ENCODE measurements at places on chromosomes 2 and 18.

DNA sequence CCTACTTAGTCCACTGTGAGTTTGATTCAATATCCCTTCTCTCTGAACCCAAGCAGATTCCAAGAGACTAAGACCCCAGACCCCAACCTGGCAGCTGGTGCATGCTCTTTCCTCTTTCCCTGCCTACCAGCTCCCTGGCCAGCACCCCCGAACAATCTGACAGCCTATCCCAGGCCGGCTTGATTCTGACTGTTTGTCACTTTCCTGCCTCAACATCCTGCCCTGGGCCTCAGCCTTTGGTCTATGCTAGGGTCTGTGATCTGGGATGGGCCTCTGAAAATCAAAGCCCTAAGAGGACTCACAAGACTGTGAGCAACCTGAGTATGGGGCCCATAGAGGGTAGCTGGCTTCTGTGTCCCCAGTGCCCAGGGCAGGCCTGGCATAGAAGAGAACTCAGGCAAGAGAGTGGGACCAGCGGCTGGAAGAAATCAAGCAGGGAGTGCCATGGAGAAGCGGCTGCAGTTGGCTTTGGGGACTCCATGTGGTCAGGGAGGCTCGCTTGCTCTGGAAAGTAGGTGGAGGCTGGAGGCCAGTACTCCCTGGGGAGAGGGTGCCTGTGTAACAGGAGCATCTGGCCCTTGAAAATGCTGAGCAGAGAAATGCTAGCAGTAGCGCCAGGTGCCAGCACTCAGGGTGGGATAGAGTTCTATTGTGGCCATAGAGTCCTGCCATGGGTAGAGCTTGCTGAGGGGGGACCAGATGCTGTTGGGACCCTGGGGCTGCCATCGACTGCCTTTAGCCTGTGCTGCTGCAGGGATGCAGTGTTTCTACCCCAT, 343.9 kb downstream of the DYSF start:
- no peak for DNase-seq

DNA sequence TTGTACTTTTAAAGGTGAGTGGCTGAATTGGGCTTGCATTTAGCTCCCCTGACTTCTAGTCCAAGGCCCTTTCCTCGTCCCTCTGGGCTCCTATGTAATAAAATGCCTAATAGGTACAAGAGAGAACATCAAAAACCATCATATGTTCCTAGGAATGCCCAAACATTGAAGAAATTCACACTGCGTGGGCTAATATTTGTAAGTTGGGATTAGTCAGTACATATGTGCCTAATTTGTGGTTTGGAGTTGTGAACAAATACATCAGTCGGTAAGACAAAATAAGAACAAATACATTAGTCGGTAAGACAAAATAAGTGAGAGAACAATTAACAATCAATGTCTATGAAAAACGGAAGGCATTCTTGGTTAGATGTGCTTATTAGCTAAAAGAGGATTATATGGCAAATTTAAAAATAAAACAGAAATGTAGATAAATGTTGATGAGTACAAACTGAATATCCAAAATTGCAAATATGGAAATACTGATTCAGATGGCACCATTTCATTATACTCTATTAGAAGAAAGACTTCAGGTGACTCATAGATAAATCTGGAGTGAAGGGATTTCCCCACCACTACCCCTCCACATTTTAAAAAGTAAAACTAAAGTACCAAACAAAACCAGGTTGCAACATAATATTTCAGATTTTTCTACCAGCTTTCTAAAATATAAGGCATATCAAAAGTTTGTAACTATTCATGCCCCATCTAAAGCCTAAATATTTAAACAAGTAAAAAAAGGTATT, 325.4 kb downstream of the ZEB2 start:
- no peak for DNase-seq

GRCh38 chr18:66668706-66669105, 64.8 kb upstream of the CDH19 start:
- DNase-seq: no peak

- no peak for DNase-seq
Observed at GRCh38 chr2:50752237-50752636, 279.7 kb downstream of the NRXN1 start.

DNA sequence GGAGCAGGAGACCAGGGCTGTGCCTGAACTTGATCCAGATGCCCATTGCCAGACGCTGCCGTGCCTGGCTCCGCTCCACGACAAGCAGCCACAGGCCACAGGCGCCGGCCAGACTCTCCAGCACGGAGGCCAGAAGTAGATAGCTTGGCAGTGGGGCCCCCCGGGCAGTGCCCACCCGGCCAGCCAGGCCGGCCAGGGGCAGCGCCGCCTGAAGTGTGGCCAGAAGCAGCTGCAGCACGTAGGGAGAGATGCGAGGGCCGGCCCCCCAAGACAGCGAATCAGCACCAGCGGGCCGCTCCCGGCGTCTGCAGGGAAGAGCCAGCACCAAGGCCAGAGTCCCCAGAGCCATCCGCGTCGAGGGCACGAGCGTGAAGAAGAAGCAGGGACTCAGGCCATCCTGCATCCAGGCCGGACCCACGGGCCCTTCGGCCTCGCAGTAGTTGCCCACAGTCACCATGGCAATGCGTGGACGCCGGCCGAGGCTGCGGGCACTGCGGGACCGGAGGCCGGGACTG, 484 bp downstream of the ABCB6 start:
- no peak for DNase-seq

DNA sequence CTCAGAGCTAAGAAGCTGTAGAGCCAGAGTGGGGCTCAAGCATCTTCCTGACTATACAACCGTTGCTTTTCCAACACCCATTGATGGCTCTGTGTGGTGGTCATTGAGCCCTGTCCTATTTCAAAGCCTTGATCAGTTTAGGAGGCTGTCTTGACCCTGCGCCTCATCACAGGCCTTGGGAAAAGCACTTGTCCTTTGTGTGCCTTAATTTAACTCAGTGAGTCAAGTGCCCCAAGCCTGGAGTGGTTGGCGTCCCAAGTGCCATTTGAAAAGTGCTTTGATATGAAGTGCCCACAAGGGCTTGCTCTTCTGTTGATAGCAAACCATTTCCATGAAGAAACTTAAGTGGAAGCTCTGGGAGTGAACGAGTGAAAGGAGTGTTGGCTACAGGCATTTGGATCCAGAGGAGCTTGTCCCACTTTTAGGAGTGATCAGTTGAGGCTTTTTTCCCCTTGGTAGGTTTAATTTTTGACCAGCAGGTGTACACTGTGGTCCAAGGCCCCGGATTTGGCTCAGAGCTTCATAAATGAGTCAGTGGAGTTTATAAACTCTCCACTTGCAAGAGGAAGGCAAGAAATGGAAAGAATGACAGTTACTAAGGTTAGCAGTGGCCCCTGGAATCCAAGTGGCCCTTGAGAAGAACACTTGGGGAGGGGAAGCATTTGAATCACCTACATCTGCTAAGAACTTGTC, 50.3 kb downstream of the ACTR2 start:
- DNase-seq: no peak

DNA sequence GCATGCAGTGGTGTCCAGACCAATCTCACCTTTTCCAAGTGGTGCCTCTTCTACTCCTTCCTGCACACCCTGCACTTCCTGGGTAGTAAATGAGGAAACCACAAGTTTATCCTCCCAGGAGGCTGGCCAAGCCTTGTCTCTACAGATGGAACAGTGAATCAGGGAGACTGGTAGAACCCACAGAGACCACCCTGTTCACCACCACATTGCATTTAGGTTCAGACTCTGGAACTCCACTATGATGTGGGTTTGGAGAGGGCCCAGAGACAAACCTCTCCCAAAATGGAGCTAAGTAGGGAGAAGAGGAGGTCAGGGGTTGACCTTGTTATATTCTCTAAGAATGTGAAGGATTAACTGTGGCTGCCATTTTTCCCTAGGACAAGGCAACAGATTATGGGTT, 102.8 kb upstream of the FZD7 start:
- DNase-seq: no peak

DNA sequence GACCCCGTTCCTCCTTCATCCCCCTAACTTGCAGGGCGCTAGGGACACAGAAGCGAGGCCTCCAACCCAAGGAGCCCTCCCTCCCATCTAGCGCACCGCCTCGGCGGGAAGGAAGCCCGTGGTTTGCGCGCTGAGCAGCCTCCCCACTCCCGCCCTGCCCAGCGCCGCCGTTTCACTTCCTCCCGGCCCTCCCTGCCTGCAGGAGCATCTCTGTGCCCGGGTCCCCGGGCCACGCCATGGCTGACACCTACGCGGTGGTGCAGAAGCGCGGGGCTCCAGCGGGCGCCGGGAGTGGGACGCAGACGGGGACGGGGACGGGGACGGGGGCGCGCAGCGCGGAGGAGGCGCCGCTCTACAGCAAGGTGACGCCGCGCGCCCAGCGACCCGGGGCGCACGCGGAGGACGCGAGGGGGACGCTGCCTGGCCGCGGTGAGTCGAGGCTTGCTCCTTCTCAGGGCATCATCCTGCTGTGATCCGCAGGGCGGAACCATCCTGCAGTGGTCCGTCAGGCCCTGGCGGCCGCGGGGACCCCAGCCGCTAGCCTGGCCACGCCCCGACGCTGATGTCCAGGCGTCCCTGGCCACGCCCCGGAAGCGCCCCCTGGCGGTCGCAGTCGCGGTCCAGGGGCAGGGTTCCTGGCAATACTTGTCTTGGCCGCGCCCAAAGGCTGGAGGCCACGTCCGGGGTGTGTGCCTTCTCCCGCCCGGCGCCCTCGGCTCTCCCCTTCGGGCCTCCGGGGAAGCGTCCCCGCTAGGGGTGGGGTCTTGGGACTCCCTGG, 16.4 kb downstream of the PTPN18 start:
- DNase-seq: peak; percentile 54

- DNase-seq: no peak
Observed at GRCh38 chr18:8854962-8855361, 149.6 kb downstream of the MTCL1 start.

DNA sequence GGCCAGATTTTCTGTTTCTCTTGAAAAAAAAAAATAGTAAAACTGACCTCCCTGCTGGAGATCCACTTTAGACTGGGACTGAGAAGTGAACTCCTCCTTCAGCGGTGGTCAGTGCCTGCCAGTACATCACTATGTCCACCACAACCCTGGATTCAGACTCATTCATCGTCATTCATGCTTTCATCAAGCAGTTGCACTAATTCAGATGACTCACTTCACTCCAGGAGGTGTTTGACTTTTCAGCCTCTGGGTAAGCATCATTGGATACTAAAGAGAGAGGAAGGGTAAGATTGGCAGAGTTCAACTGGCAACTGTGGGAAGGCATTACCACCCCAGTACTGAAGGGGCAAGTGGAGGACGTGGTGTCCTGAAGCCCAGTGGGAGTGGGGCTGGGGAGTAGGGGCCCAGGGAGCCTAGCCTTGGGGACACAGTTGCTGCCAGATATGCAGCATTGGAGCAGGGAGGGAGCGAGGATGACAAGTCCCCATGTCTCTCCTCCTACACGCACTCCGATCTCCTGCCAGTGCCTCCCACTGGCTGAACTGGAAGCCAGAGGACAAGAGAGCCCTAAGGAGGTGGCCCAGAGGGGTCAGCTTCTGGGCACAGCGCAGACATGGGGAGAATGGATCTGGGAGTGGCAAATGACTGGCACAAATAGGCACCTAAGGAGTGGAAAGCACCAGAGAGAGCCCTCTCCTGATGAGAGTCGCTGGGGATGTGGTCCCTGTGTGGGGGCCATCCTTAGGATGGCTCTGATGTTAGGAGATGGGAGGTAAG, 111.1 kb downstream of the TGFA start:
- DNase-seq: no peak

DNA sequence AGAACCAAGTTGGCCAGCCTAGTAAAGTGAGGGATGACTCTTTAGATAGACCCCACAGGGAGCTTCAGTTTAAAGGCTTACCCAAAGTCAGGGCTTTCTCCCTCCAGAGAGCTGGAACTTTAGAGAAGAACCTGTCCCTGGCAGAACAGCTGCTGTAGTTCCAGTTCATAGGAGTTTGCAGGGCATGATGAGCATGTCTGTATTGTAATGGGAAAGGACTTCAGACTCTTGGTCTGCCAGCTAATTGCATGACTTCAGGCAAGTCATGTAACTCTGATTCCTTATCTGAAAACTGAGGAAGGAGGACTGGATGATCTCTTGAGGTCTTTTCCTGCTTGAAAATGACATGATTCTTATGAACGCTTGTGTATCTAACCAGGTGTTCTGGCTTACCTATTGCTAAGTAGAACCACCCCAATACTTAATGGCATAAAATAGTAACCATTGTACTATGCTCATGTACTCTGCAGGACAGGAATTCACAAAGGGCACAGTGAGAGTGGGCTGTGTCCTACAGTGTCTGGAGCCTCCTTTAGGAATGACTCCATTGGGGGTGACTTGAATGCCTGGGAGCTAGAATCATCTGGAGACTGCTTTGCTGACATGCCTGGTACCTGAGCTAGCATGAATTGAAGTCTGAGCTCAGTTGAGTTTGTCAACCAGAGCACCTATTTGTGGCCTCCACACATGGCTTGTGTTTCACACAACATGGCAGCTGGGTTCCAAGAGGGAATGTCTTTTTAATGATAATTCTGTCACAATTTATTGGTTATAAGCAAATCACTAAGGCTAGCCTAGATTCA, 18.9 kb downstream of the SP5 start:
- no peak for DNase-seq

DNA sequence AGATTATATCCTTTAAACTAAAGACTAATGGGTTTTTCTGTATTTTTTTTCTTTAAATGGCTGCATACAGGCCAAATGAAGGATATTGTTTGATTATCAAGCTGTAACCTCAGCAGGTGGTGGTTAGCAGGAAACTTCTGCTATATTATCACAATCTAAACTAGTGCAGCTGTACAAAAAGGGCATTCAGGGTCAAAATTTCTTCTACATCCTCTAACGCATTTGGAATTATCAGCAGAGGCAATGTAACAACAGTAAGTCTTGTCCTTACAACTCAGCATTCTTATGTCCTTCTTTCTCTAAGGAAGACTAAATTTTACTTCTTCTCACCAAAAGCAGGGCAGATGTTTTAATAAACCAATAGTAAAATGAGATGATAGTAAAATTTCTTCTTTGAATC, 135.8 kb upstream of the FN1 start:
- no peak for DNase-seq

DNA sequence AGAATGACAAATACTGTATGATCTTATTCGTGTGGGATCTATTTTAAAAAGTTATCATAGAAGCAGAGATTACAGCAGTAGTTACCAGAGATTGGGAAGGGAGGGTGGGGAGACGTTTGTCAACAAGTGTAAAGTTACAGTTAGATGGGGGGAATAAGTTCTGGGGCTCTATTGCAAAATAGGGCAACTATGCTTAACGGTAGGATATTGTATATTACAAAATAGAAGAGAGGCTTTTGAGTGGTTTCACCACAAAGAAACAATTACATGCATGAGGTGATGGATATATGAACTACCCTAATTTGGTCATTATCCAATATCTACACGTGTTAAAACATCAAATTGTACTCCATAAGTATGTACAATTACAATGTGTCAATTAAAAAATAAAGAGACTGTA, 123.4 kb upstream of the NOSTRIN start:
- no peak for DNase-seq

DNA sequence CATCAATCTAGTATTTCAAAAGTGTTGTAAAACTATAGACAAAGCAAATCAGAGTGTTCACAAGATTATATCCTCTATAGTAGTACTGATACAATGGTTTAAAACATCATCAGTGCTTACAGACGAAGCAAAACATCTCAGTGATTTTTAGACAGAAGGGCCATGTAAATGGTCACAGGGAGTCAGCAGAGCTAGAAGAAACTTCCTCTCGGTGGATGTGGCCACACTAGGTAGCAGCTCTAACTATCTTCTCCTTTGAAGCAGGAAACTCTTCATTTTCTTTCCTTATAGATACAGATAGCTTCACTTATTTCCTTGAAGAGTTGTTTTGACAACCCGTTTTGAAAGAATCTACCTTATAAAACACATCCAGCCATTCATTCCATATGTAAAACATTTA, 80.4 kb upstream of the CD226 start:
- no peak for DNase-seq

GRCh38 chr2:215379948-215380347, 55.9 kb downstream of the FN1 start:
- no peak for DNase-seq

- no peak for DNase-seq
Observed at GRCh38 chr2:226474131-226474530, 325.5 kb downstream of the IRS1 start.
